Iris pigment epithelial cell (primary cell): ENCODE measurements at places on chromosomes 4 and X.
A peak's percentile ranks its signal among the peaks of the same experiment; 100 is the strongest.

DNA sequence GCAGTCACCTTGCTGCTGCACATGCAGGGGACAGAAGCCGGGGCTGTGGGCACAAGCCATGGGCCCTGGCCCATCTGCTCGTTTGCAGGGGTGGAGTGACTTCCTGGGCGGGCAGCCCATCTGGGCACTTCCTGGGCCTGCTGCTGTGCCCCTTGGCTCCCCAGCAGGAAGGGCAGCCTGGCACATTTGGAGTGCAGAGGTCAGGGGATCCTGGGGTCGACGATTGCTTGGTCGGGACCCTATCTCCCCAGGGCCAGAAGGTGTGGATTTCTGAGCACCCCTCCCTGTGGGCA, 10.9 kb upstream of the MXD4 start:
- DNase-seq = no peak

- no peak for DNase-seq
Measured at GRCh38 chrX:23845351-23845817, 62.4 kb downstream of the APOO start.

- no peak for DNase-seq
Measured at GRCh38 chr4:81745050-81745449, 273.3 kb upstream of the RASGEF1B start.

- no peak for DNase-seq
Measured at GRCh38 chr4:46952451-46952850, 40.9 kb downstream of the GABRA4 start.

GRCh38 chr4:3044870-3045819, 29.2 kb downstream of the HTT-AS start:
- peak; percentile 81 for DNase-seq

- DNase-seq = no peak
Measured at GRCh38 chrX:149074398-149074797, 430.7 kb downstream of the IDS start.

DNA sequence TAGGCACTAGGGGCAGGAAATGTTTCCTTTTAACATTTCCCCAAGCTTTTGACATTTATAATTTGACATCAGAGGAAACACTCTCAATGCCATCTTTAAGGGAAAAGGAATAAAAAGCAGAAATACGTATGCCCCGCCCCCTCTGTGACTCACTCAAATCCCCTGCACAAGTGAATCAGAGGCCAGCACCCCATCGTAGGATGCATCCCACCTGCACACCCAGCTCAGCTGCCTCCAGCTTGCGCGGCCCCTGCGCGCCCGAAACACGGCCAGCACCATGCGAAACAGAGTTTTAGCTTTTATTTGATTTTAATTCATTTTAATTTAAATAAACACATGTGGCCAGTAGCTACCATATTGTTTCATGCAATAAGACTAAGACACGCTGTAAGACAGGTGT, 29.5 kb downstream of the ABLIM2 start:
- DNase-seq = peak; percentile 14

DNA sequence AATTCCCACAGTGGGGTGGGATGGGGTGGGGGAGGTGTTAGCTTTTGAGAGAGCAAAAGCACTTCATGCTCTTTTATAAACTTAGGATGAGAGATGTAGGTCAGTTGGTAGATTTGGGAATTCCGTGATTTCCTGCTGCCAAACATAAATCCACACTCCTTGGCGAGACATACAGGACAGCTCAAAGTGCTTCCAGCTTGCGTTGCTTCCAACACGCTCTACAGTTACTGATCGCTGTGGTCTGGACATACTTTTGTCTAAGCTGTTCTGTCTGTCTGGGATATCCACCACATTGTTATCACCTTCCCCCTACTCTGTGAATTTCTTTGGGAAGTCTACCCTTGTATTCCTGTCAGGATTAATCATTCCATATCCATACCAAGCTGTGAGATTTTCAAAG, 117.5 kb downstream of the RAPGEF2 start:
- no peak for DNase-seq

DNA sequence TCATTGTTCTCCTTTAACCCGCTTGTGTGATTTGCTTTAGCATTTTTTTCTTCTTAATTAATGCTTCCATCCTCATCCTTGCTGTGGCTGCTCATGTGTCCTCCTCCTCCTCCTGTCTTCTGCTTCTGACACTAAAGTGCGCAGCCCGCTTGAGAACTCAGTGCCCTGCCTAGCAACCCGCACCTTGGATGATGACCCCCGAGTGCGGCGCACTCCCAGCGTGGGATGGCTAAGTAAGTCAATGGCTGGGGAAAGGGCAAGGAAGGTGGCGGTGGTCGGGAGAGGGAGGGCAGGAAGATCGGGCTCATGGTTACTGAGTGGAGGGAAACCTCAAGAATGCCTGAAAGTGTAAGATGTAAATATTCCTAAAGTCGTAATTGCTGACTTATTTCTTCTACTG, 30.1 kb downstream of the SLC4A4 start:
- no peak for DNase-seq

GRCh38 chr4:132227151-132227856, 921.8 kb upstream of the PCDH10 start:
- no peak for DNase-seq

GRCh38 chr4:186144198-186144945, 39.9 kb downstream of the FAM149A start:
- peak; percentile 59 for DNase-seq

GRCh38 chrX:12946838-12947544, 27.9 kb upstream of the TMSB4X start:
- peak; percentile 83 for DNase-seq
